ENCODE measurements at places on chromosomes 6 and 20.
A peak's percentile ranks its signal among the peaks of the same experiment; 100 is the strongest.

DNA sequence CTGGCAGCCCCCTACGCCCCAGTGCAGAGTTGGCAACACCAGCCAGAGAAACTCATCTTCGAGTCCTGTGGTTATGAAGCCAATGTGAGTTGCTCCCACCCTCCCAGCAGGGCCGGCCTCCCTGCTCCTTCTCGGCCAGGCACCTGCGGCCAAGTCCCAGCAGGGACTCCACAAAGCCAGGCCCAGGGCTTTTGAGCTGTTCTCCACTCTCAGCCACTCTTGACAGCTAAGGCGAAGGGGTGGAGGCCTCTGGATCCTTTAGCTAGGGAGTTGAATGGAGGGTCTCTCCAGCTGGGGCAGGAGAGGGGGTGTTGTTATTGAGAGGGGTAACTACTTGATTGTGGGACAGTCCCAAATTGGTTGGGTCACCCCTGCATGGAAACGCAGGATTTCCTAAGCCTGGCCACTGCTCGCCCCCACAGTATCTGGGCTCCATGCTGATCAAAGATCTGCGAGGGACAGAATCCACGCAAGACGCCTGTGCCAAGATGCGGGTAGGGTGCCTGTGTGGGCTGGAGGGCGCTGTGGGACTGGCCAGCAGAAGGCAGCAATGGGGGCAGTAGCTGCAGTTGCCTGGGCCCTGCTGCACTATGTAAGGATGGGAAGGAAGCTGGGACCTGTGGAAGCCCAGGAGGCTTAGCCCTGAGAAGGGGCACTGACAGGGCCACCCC, 58.3 kb downstream of the TCP11 start:
- no peaks in the 10 kb centered on the region for H3K27me3 ChIP-seq
- H3K27ac ChIP-seq = no peak overlapping the region
- no peaks in the 10 kb centered on the region for H3K4me1 ChIP-seq
- no peak for DNase-seq
- H3K36me3 ChIP-seq = no peaks in the 10 kb centered on the region

DNA sequence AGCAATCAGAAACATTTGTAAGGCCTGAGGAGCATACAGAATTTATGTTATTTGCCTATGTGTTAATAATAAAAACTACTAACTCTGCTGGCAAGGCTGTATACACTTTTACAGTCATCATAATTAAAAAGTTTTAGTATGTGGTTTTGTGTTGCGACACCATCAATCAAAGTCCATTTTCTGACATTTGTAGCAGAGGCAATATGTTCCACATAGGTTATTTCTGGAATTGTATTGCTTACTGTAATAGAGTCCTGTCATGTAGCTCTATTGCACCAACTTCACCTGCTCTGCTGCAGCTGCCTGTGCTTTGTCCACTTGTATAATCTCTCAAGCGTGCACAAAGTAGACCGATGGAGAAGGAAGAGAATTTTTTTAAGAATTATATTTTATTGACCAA, 501.8 kb downstream of the HACE1 start:
- no peak overlapping the region for H3K27ac ChIP-seq
- no peaks in the 10 kb centered on the region for H3K27me3 ChIP-seq
- DNase-seq = no peak
- no peaks in the 10 kb centered on the region for H3K4me1 ChIP-seq
- no peak overlapping the region for H3K4me3 ChIP-seq

- no peak for DNase-seq
- H3K4me3 ChIP-seq = no peak overlapping the region
- H3K4me1 ChIP-seq = peaks cover 18% of the 10 kb centered on the region
- no peak overlapping the region for H3K27ac ChIP-seq
- H3K27me3 ChIP-seq = no peaks in the 10 kb centered on the region
Measured at GRCh38 chr6:20458027-20458894, 56.6 kb downstream of the E2F3 start.

DNA sequence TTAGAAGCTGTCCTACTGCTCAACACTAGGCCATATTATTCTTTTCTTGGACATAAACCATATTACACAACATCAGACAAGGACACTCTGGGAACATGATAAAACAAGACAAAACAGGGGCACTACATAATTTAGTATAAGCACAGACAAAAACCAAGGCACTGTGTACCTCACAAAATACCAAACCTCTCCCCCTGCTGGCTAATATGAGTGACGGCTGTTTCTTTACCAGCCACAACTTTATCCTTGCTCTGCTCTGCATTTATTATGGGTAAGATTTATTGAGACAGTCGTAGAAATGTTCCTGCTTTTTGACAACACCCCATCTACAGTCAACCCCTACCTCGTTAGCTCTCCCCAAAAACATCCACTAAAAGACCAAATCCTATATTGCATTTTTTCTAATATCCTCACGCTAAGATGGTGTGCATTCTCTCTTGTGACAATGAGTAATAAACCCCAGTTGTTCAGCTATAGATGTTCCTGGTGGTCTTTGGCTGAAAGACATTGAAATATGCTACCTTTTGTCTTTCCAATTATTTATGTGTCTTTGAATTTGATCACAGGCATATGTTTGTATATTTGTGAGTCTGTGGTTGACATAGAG, 23.8 kb upstream of the POLR1H start:
- no peaks in the 10 kb centered on the region for H3K27me3 ChIP-seq
- peaks cover 5% of the 10 kb centered on the region for H3K36me3 ChIP-seq
- H3K4me1 ChIP-seq = peaks cover 3% of the 10 kb centered on the region
- H3K4me3 ChIP-seq = no peak overlapping the region
- no peak overlapping the region for H3K27ac ChIP-seq

GRCh38 chr6:54910431-54910884, 63.9 kb downstream of the FAM83B start:
- no peak for DNase-seq
- H3K4me1 ChIP-seq = no peaks in the 10 kb centered on the region
- H3K27ac ChIP-seq = no peak overlapping the region
- no peak overlapping the region for H3K4me3 ChIP-seq

GRCh38 chr6:152301021-152301764, 336.0 kb downstream of the SYNE1 start:
- H3K4me3 ChIP-seq = peak overlapping the region; percentile 94
- DNase-seq = no peak
- H3K27ac ChIP-seq = peak overlapping the region; percentile 99
- peaks cover 2% of the 10 kb centered on the region for H3K36me3 ChIP-seq
- no peaks in the 10 kb centered on the region for H3K27me3 ChIP-seq
- peaks cover 23% of the 10 kb centered on the region for H3K4me1 ChIP-seq

DNA sequence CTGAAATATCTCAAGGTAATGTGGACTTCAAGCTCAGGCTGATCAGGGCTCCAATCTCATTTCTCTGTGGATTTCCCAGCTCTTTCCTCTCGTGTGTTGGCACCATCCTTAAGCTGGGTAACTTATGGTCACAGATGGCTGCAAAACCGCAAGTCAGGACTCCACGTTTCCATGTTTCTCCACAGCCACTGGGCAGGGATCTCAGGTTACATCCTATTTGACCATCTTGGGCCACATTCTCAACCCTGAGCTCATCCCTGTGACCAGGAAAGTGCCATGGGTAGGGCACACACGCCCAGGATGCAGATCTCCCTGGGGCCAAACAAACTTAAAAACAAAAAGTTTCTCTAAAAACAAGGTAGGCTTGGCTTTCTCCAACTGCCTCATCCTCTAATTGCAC, 15.4 kb downstream of the RPS6KA2 start:
- no peaks in the 10 kb centered on the region for H3K27me3 ChIP-seq
- H3K4me3 ChIP-seq = no peak overlapping the region
- H3K27ac ChIP-seq = no peak overlapping the region
- H3K36me3 ChIP-seq = no peaks in the 10 kb centered on the region
- H3K4me1 ChIP-seq = no peaks in the 10 kb centered on the region
- no peak for DNase-seq

DNA sequence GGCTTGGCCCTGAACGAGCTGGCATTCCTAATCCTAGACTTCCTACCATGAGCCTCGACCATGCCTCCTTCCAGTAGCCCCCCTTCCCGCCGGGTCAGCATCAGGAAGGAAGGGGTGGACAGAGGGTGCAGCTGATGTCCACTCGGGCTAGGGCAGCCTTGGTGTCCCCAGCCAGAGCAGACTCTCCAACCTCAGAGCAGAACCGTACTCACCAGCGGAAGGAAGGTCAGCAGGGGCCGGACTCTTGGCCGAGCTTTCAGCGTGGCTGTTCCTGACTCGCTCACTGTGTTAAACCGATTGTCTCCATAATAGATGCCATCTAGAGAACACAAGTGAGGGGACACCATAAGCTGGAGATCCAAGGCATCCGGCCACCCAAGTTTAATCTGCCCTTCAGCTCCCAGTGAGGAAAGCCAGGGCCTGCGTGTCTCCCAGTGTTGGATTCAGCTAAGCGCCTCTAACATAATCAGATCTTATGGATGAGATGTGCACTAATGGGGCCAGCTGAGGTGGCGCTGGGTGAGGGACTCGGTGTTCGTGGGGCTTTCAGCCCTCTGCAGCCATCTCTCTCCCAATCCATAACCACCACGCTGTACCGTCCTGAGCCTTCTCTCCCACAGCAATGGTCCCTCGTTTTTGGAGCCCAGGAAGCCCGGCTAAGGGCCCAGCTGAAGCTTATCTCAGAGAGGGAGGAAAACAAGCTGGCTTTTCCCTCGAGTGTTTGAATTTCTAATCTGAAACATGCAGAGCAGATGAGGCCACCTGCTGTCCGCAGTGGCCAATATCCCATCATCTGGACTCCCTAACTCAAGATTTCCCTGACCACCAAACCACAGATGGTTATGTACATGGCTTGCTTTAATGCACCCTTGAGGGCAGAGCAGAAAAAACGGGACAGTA, 13.7 kb downstream of the C6orf132 start:
- DNase-seq = no peak
- H3K36me3 ChIP-seq = no peaks in the 10 kb centered on the region
- no peaks in the 10 kb centered on the region for H3K27me3 ChIP-seq

DNA sequence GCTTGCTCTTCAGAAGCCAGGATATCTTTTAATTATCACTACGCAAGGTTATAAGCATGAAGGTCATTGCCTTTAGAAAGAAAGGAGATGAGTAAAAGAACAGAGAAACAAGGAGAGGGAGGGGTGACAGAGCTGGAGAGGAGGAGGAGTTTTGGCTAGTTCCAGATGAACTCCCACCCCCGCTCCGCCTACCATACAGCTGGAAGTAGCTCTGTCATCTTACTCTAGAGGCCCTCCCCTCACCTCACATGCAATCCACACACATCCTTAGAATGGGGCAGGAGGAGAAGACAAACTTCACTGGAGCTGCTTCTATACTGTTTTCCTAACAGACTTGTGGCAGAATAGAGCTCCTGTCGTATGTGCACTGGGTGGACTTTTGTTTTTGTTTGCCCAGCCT, 144.7 kb downstream of the SCML4 start:
- H3K36me3 ChIP-seq = no peaks in the 10 kb centered on the region
- DNase-seq = no peak
- no peak overlapping the region for H3K27ac ChIP-seq
- H3K4me1 ChIP-seq = peaks cover 11% of the 10 kb centered on the region

- H3K4me1 ChIP-seq = peaks cover 40% of the 10 kb centered on the region
- peak overlapping the region; percentile 41 for H3K27ac ChIP-seq
- H3K4me3 ChIP-seq = no peak overlapping the region
- H3K36me3 ChIP-seq = peaks cover 80% of the 10 kb centered on the region
- DNase-seq = no peak
Measured at GRCh38 chr6:89941031-89941762, 46.9 kb downstream of the GJA10 start.

GRCh38 chr20:40673442-40673841, 15.6 kb downstream of the MAFB start:
- no peak for DNase-seq
- H3K27ac ChIP-seq = no peak overlapping the region
- no peaks in the 10 kb centered on the region for H3K36me3 ChIP-seq
- peaks cover 24% of the 10 kb centered on the region for H3K27me3 ChIP-seq

- DNase-seq = no peak
- H3K27me3 ChIP-seq = no peaks in the 10 kb centered on the region
- H3K4me1 ChIP-seq = no peaks in the 10 kb centered on the region
Measured at GRCh38 chr6:3293271-3294155, 34.8 kb downstream of the PSMG4 start.

GRCh38 chr20:48711696-48712464, 115.9 kb downstream of the PREX1 start:
- no peak for DNase-seq
- peaks cover 47% of the 10 kb centered on the region for H3K36me3 ChIP-seq
- H3K27ac ChIP-seq = peak overlapping the region; percentile 58
- peaks cover 52% of the 10 kb centered on the region for H3K4me1 ChIP-seq
- no peak overlapping the region for H3K4me3 ChIP-seq
- no peaks in the 10 kb centered on the region for H3K27me3 ChIP-seq

DNA sequence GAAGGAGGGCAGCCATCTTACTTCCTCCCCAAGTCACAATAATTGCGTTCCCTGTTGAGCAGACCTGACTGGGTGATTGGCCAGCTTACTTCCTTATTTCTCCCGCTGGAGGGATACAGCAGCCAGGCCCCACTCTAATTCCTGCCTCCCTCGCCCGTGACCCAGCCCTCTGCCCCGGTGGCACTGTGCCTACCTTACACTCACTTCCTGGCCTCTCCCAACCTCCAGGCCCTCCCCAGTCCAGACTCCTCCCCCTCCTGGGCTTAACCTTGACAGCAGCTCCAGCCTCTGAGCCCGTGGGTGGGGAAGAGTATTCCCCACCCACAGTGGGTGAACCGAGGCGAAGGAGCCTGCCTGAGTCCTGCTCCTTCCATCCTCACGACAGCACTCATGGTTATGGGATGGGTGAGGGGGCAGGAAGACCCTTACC, 3.0 kb downstream of the BAK1 start:
- DNase-seq = no peak
- peaks cover 38% of the 10 kb centered on the region for H3K4me1 ChIP-seq
- peak overlapping the region; percentile 92 for H3K27ac ChIP-seq
- H3K27me3 ChIP-seq = no peaks in the 10 kb centered on the region

DNA sequence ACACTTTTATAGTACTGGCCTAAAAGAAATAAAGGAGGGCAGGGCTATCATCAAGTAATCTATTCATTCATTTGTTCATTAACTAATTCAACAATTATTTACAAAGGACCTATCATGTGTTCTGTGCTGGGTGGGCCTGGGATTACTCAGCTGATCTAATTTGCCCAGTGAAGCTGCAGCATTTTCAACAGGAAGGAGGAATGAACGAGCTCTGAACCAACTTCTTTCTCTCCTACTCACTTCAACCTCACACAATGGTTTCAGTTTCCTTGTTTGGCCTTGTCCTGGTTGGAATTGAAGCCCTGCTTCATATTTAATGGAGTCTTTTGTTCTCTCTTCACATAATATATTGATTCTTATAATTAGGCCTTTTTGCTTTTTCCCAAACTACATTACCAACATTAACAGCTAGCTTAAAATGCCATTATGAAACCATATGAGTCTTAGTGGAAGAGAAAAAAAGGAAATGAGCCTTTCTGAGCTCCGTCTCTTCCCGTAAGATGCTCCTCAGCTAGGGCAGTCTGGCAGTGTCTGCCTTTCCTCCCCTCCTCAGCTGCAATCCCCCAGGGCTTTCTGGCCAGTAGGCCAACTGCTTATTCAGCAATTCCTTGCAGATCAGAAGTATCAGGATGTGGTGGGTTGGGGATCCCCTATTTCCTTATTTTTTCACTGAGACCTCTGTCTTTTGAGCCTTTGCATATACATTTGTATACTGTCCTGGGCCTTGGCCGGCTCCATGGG, 79.4 kb upstream of the NRN1 start:
- no peaks in the 10 kb centered on the region for H3K4me1 ChIP-seq
- peaks cover 4% of the 10 kb centered on the region for H3K27me3 ChIP-seq
- H3K4me3 ChIP-seq = no peak overlapping the region
- H3K36me3 ChIP-seq = no peaks in the 10 kb centered on the region
- no peak for DNase-seq

Data from activated CD4-positive, alpha-beta T cell treated with anti-CD3 and anti-CD28 coated beads, Interleukin-2, amount 10 ng/mL, durations not matched to agents 24 days and 14 days (primary cell).